ENCODE measurements at places on chromosomes 3 and 15. TPM values are rescaled to one million over a fixed set of nuclear protein-coding genes. Genes with fewer than 3 reads are reported as not detected.

- peaks cover 3% of the 10 kb centered on the region for H3K36me3 ChIP-seq
- H3K4me1 ChIP-seq: peaks cover 15% of the 10 kb centered on the region
- DNase-seq: no peak
Observed at GRCh38 chr3:37171144-37171543, 3.2 kb downstream of the LRRFIP2 start.

GRCh38 chr3:111904376-111905241 lies 45.5 kb downstream of the PHLDB2 start:
- peaks cover 55% of the 10 kb centered on the region for H3K4me1 ChIP-seq
- no peak overlapping the region for H3K4me3 ChIP-seq
- peaks cover 52% of the 10 kb centered on the region for H3K36me3 ChIP-seq
- DNase-seq: peak; percentile 99

DNA sequence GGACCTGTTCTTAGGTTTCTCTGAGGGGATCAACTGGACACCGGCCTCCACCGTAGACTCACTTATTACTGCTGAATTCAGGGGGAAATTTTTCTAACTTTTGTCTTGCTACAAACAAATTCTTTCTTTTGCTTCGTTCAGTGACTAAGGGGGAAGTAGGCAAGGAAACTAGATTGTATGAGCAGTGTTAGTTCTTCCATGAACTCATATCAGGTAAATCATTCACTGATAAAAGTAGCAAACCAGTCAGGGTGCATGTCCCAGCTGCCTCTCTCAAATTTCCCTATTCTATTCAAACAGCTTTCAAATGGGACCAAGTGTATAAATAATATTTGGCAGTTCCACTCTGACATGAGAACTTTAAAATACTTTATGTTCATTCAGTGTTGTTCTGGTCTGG lies 7.3 kb upstream of the CCDC13 start:
- peaks cover 9% of the 10 kb centered on the region for H3K36me3 ChIP-seq
- no peak overlapping the region for H3K27ac ChIP-seq
- no peak overlapping the region for H3K4me3 ChIP-seq
- DNase-seq: no peak
- no peaks in the 10 kb centered on the region for H3K4me1 ChIP-seq

- no peak overlapping the region for H3K4me3 ChIP-seq
- H3K36me3 ChIP-seq: peaks cover 11% of the 10 kb centered on the region
- H3K27ac ChIP-seq: no peak overlapping the region
- H3K27me3 ChIP-seq: no peaks in the 10 kb centered on the region
Observed at GRCh38 chr3:170903123-170903522, 5.3 kb downstream of the EIF5A2 start.

DNA sequence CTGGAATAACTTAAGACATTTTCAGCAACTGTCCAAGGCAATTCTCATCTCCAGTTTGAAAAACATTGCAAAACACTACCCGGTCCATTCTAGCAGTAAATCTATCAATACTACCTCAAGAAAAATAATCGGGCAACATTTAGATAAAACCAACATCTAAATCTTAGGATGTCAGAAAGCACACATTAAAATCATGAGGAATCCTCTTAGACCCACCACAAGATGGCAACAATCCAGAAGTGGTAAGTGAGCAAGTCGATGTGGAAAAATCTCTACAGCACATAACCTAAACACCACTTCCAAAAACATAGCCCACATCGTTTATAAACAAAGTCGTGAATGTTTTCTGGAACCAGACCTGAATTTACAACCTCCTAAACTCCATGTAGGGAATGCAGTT lies 5.7 kb downstream of the PLCH1 start:
- DNase-seq: no peak
- H3K27me3 ChIP-seq: no peaks in the 10 kb centered on the region
- 0 out of 2 replicates have a peak, but pooled peaks cover 10% of the 10 kb centered on the region for H3K4me1 ChIP-seq
- H3K36me3 ChIP-seq: no peaks in the 10 kb centered on the region
- no peak overlapping the region for H3K27ac ChIP-seq
- no peak overlapping the region for H3K4me3 ChIP-seq

DNA sequence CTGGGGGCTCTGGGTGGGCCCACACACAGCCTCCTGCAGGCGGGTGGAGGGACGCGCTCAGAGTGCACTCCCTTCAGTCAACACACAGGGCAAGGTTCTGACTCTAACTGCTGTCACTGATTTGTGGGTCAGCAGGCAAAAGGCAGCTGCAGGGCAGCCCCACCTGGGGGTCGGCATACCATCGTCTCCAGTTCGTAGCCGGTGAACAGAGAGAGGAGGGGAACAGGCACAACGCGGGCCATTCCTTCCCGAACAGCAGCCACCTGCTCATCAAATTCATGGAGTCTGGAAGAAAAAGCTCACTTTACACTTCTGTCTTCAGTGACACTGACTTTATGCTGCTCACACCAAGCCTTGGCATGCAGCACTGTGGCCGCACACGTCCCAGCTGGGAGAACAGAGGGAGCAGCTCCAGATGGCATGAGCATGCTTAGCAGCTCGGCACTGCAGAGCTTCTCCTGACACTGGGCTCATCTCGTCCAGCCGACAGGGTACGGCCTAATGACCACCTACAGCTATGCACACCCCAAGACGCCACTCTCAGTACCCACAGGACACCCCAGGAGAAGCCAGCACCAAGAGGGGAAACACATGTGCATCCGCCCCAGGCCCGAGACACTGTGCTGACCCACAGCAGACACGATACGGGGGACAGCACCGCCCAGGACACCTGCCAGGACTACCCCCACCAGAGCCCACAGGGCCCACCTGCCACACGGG lies 14.4 kb upstream of the OCA2 start:
- H3K36me3 ChIP-seq: no peaks in the 10 kb centered on the region
- H3K4me1 ChIP-seq: no peaks in the 10 kb centered on the region
- no peak overlapping the region for H3K4me3 ChIP-seq
- no peaks in the 10 kb centered on the region for H3K27me3 ChIP-seq
- no peak for DNase-seq
- no peak overlapping the region for H3K27ac ChIP-seq

DNA sequence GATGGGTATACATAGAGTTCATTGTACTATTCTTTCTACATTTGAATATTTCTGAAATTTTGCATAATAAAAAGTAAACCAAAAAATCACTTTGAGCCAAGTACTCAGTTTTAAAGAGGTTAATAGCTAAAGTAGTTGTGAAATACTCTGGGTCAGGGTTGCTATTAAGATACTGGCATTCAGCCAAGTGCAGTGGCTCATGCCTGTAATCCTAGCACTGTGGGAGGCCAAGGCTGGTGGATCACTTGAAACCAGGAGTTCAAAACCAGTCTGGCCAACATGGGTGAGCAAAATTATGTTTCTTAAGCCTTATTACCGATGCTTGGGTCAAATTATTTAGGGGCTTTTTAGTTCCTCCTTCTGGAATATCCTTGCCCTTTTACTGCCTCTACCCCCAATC lies 122.0 kb upstream of the MELTF start:
- DNase-seq: peak; percentile 76
- no peak overlapping the region for H3K4me3 ChIP-seq
- H3K27me3 ChIP-seq: no peaks in the 10 kb centered on the region
- H3K36me3 ChIP-seq: peaks cover 7% of the 10 kb centered on the region
- H3K4me1 ChIP-seq: peaks cover 15% of the 10 kb centered on the region

- H3K27ac ChIP-seq: no peak overlapping the region
- no peaks in the 10 kb centered on the region for H3K4me1 ChIP-seq
- H3K4me3 ChIP-seq: no peak overlapping the region
- no peaks in the 10 kb centered on the region for H3K36me3 ChIP-seq
- DNase-seq: no peak
Observed at GRCh38 chr3:81245043-81245442, 516.4 kb downstream of the GBE1 start.

GRCh38 chr3:8888301-8888915 lies 74.9 kb downstream of the RAD18 start:
- no peak for DNase-seq
- H3K27ac ChIP-seq: no peak overlapping the region
- H3K36me3 ChIP-seq: peaks cover 22% of the 10 kb centered on the region
- H3K4me3 ChIP-seq: no peak overlapping the region
- no peaks in the 10 kb centered on the region for H3K27me3 ChIP-seq

DNA sequence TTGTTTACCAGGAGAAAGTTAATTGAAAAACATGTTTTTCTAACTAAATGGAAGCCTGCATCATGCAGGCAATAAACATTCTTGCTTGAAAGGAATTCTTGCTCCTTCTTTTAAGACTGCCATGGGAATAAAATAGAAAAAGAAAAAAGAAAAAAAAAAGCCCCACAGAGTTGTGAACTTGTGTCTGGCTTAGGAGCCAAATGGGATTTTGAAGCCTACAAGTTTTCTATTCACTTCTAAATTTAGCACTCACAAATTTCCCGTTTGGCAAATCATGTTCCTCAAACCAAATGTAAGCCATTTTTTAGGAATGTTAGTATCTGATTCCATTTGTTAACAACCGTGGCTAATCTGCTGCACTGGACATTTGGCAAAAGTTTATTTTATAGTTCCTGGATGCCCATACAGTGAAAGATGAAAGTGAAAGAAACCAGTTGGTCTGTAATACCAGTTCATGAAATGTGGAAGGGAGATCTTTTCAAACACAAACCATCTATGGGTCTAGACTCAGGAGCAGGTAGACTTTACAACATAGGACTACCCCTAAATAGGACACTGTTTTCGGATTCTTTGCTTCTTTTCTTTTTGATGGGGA lies 133.8 kb upstream of the GMNC start:
- H3K27me3 ChIP-seq: no peaks in the 10 kb centered on the region
- DNase-seq: no peak
- no peaks in the 10 kb centered on the region for H3K36me3 ChIP-seq
- no peak overlapping the region for H3K4me3 ChIP-seq

DNA sequence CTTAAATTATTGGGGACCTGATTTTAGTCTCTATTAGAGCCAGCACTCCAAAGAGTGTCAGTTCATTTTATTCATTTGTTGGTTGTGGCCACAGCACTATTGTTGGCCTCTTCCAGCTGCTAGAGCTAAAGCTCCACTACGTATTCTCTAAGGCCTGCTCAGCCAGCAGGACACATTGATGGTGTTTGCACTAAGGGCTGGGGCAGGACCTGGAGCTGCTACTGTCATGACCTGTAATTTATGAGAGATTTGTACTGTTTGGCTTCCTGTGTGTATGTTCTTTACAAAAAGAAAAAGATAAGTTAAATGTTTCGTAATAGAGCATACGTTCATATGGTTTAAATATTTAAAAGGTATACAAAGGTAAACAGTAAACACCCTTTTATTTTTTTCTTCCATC lies 8.1 kb downstream of the GFM1 start:
- H3K36me3 ChIP-seq: peaks cover 57% of the 10 kb centered on the region
- no peak for DNase-seq
- no peaks in the 10 kb centered on the region for H3K4me1 ChIP-seq

- no peaks in the 10 kb centered on the region for H3K27me3 ChIP-seq
- peaks cover 56% of the 10 kb centered on the region for H3K4me1 ChIP-seq
- no peaks in the 10 kb centered on the region for H3K36me3 ChIP-seq
- peak overlapping the region; percentile 98 for H3K27ac ChIP-seq
- DNase-seq: peak; percentile 64
- peak overlapping the region; percentile 34 for H3K4me3 ChIP-seq
Observed at GRCh38 chr15:96264351-96264798, 66.1 kb upstream of the NR2F2 start.

EXOG gene
- total RNA-seq: 9.3 TPM

AP3B2 gene
- not detected for total RNA-seq

UTS2B gene
- total RNA-seq: 1.1 TPM

PLA2G4F gene
- total RNA-seq: 1.2 TPM

Data from PC-9 (cell line).